Right cardiac atrium (tissue), 5 donors: ENCODE measurements at places on chromosomes 1 and 21.

DNA sequence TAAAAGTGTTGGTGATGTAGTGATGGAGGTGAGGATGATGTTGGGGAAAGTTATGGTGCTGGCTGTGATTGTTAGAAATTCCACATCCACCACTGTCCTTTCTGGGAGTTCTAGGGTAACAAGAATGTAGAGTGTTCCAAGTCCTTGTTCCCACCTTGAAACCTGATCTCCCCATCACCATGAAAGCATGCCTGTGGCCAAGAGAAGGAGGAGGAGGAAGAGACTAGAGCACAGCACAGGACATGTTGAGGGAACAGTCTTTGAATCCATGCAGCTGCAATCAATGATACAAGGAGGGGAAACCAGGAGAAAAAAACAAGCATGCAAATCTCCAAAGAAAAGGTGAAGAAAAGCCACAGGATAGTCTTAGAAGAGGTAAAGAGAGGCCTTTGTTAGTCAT, 45.9 kb upstream of the ARTN start:
- DNase-seq: no peak

DNA sequence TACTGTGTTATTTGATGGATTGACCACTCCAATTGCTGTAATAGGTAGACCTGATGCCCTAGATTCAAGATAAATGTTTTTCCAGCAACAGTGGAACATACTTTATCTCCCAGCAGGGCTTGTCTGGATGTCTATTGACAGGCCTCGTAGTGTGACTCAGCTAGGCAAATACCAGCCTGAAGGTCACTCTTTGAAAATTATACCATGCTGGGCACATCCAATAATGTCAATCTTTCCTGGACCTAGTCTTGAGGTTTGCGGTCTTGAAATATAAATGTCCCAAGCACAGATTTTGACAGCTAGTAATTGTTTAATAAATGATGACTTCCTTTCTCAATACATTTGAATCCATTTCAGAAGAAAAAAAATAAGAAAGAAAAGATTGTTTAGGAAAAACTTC, 1138.0 kb upstream of the TMPRSS15 start:
- DNase-seq: no peak

DNA sequence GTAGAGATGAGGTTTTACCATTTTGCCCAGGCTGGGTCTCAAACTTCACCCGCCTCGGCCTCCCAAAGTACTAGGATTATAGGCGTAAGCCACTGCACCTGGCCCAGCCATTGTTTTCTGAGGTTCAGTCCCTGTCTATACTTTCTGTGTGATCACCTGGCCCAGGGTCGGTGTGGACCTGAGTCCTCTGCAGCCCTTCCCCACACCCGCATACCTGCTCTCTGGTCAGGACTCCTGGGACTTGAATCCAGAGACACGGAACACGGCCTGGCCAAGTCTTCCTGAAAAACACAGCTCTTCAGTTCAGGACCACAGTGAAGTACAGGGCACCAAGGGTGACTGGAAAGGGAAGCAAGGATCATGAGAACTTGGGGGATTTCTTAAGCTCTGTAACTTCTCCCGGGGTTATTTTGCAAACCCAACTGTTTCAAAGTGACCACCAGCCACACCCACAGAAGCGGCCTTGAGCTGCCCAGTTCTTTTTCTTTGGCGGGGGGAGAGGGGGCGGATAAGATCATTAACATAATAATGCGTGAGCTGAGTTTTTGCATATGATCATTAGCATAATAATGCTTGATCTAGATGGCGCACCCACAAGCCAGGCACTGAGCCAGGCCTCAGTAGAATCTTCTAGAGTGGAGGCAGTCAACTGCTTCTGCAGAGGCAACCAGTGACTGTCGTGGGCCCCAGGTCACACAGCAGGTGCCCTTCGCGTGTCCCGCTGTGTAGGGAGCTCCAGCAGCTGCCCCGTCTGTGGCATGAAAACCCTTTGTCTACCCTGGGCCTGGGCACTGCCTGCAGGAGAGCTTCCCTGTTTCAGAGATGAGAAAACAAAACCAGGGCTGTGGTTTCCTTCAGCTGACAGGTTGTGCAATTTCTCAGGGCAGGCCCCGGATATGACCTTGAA, 1.7 kb upstream of the NADK start:
- DNase-seq: peak; percentile 79

DNA sequence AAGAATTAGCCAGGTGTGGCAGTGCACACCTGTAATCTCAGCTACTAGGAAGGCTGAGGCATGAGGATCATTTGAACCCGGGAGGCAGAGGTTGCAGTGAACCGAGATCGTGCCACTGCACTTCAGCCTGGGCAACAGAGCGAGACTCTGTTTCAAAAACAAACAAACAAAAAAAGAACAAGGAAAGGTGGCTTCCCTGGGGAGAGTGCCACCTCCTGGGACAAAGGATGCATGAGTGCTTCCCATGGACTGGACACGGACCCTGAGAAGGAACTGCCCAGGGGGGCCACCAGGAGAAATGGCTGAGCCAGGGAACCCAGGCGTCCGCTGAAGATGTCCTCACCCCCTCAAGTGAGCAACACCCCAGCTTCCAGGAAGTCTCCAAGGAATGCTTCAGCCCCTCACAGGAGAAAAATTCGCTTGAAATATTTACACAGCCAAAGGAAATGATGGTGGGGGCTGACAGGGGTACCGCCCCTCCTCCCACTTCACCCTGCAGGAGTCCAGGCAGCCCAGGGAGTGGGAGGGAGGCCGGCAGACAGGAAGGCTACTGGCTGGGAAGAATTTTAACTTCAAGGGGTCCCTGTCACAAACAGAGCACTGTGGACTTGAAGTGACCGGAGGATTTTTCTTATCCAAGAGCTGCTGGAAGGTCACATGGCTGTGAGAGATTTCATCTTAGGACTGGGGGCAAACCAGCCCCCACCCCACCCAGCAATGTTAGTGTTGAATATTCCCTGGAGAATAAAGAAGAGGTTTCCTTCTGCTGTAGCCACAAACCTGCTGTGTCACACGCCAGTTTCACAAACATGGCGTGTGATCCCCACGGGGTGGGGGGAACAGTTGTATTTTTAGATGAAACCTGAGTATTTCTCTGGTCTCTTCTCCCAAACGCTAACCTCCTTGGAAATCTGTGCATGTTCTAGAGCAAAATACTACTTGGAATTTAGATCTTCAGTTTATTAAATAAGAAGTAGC, 90.8 kb upstream of the SLC25A33 start:
- DNase-seq: peak; percentile 46

DNA sequence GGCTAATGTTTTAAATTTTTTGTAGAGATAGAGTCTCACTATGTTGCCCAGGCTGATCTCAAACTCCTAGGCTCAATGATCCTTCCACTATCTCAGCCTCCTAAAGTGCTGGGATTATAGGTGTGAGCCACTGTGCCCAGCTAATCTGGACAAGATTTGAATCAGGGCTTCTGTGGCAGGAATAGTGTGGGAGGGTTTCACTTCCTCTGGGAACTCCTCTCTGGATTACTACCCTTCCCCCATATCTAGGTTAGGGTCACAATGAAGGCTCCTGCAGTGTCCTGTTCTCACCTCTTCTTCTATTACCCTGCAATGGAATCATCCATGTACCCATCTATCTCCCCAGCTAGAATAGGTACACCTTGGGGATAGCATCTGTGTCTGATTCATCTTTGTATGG, 133.6 kb upstream of the RAB4A start:
- no peak for DNase-seq

DNA sequence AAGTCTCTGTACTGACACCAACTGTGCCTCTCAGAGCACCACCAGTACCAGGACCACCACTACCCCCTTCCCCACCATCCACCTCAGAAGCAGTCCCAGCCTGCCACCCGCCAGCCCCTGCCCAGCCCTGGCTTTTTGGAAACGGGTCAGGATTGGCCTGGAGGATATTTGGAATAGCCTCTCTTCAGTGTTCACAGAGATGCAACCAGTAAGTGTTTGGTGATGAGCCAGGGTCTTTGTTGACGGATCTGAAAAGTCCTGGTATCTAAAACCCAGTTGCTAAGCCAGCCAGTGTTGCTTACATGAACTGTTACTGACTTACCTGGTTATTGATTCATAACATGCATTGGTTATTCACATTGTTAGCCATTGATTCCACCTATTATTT, 1.1 kb downstream of the C1orf56 start:
- no peak for DNase-seq

DNA sequence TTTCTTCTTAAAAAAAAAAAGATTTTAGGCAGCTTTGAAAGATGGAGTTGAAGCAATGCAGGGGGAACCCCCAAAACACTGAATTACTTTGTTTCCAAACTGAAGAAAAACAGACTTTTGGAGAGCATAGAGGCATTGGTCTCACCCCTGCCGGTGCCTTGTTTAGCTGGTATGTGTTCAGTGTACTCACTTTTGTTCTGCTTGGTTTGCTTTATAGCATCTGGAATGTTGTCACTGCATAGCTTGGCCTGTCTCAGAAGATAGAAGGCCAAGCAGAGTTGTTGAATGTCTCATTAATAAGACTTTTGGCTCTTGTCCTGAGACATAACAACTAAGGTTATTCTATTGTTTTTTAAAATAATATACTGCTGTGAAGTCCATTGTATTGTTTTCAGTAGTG, 6.9 kb downstream of the THRAP3 start:
- DNase-seq: no peak

- DNase-seq: no peak
Observed at GRCh38 chr1:187959062-187959461, 1130.3 kb downstream of the PLA2G4A start.

DNA sequence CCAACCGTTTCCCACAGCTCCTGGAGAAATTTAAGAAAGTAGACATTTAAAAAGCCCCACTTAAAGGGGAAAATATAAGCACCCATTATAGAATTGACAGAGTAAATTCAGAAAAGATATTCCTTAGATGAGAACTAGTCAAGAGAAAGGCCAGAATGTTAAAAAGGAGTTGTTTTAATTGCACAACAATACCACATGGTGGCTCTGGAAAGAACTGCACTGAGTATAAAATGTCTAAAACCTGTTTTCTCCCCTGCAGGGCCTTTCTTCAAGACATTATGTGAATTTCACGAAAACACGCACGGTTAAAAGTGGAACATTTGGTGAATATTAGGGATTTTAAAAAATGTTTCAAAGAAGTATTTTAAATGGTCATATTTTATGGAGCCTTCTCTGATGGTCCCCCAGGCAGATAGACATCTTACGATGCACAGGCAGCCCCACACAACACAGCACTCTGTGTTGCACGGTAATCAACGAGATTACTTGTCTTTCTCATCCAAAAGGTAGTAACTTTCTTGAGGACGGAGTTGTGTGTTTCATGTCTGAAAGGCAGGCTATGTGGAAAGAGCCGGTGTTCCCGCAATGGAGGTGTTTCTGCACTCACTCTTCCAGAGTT, 101.9 kb downstream of the PRRX1 start:
- no peak for DNase-seq
